Stimulated activated CD4-positive, alpha-beta T cell treated with anti-CD3 and anti-CD28 coated beads, Interleukin-4, amount 100 ng/mL, for 24 hours (primary cell): ENCODE measurements at places on chromosomes 6 and 20.

DNA sequence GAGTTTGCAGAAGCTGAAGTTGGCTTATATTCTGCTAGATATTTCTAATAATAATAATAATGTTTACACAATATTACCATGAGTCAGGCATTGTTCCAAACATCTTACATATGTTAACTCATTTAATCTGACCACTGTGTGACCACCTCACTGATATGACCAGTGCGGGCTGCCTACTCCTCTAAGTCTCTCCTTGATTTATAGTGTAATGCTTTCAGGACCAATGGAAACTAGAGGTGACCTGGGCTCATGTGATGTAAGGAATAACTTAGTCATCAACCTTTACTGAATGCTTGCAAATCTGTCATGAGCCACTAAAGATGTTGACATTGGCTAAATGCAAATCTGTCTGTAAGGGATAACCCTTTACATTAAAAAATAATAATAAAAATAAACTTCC, 51.1 kb upstream of the GPR6 start:
- DNase-seq: no peak

DNA sequence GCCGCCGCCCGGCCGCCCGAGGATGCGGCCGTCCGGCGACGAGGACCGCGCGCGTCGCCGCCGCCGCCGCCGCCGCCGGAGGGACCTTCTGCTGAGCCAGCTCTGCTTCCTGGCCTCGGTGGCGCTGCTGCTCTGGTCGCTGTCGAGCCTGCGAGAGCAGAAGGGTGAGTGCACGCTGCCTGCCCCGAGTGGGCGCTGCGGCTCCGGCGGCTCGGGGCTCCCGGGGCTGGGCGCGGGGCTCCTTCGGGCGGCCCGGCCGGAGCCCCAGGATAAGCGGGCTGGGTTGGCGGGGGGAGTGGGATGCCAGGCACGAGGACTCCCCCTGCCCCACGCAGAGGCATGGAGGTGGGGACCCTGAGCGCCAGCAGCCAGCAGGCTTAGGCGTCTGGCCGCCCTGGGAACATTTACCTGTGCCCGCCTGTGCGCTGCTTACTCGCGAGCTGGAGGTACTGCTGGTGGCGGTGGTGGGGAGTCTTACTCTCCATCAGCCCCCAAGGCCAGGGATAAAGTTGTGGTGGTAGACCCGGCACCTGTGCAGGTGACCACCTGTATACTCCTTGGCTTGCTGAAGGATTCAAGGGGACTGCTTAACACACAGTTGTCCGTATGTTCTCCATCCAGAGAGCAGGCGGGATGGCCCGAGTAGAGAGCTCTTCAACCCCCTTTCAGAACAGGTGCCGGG, 520 bp downstream of the SLC24A3 start:
- no peak for DNase-seq

DNA sequence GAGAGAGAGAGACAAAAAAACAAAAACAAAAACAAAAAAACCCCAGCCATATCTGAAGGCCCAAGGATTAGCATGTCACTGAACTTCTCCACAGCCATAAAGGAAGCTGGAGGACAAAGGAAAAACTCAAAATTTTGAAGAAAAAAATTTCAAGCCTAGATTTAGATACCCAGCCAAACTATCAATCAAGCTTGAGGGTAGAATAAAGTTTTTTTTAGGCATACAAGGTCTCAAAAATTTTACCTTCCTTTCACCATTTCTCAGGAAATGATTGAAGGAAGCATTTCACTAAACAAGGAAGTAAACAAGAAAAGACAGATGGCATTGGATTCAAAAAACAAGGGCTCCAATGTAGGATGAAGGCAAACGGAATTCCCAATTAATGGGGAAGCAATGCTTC, 52.1 kb downstream of the KCNK5 start:
- DNase-seq: no peak

DNA sequence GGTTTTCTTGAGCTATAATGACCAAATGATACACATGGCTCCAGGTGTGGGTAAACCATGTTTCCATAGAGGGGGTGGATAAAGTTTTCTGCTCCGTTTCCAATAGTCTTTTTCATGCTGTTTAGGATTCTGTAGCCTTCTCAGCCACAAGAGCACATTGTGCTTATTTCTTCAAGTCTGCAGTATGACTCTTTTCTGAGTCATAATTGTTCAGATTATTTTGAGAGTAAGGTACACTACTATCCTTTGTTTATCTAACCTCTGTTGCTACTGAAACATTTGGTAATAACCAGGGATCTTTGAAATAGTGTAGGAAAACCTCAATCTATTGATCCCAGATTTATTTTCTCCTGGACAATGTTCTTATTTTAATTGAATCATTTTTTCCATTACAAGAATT, 247.9 kb upstream of the BMP2 start:
- DNase-seq: no peak

GRCh38 chr20:38473367-38473795, 738 bp downstream of the RALGAPB start:
- DNase-seq: no peak

- no peak for DNase-seq
Measured at GRCh38 chr6:56796196-56796532, 153.5 kb upstream of the DST start.

DNA sequence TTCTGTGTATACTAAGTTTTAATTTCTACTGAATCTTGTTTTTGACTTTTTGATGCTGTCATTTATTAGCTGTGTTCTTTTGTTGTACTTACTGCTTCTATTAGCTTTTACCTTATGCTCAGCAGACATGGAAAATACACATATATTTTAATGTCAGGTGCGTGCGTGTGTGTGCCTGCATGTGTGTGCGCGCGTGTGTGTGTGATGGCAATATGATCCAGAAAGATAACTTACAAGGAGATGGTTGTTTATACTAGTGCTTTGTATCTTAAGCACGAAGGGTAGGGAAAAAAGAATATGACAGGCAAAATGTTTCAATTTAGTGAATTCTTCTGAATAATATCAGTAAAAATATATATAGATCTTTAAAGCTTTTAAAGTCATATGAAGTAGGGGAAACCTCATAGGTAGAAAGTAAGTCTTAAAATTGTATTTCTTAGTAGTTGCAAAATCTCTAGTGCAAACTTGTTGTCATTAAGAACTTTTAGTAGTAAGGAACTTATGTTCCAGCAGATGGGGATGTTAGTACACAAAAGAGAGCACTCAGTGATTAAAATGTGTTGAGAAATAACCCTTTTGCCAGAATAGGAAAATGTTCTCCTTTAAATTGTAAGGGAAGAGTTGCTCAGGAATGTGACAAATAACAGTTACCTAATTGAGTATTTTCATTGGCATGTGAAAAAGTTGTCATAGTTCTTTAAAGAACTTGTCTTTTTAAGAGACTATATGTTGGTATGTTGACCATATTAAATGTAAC, 13.2 kb downstream of the QKI start:
- DNase-seq: no peak

- DNase-seq: no peak
Measured at GRCh38 chr6:127030836-127031235, 87.6 kb upstream of the RSPO3 start.

- DNase-seq: no peak
Measured at GRCh38 chr6:106556368-106556960, 72.8 kb downstream of the RTN4IP1 start.

- no peak for DNase-seq
Measured at GRCh38 chr20:42074944-42075343, 456.8 kb upstream of the CHD6 start.

- DNase-seq: no peak
Measured at GRCh38 chr6:146426516-146426915, 117.1 kb upstream of the RAB32 start.

DNA sequence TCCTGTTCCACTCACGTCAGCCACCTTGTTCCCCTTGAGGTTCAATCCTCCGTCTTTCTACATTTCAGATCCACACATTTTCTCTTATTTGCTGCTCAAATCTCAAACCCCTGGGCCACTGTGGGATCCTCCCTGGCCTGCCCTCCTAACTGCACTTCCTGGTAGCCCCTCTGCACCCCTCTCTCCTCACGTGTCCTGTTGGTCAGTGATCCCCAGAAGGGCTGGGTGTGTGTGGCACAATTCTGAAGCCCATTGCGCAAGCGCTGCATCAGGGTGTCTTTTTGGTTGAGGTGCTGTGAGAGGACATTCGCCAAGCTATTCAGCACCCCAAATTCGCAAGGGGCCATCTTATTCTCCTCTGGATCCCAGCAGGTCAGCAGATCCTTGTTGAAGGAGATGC, 2.3 kb downstream of the HLA-DMB start:
- no peak for DNase-seq

- DNase-seq: no peak
Measured at GRCh38 chr6:158009935-158010585, 28.4 kb downstream of the SYNJ2 start.

- no peak for DNase-seq
Measured at GRCh38 chr6:52418606-52419005, 1.5 kb upstream of the EFHC1 start.

GRCh38 chr6:3724451-3725144, 26.9 kb downstream of the PXDC1 start:
- DNase-seq: no peak

DNA sequence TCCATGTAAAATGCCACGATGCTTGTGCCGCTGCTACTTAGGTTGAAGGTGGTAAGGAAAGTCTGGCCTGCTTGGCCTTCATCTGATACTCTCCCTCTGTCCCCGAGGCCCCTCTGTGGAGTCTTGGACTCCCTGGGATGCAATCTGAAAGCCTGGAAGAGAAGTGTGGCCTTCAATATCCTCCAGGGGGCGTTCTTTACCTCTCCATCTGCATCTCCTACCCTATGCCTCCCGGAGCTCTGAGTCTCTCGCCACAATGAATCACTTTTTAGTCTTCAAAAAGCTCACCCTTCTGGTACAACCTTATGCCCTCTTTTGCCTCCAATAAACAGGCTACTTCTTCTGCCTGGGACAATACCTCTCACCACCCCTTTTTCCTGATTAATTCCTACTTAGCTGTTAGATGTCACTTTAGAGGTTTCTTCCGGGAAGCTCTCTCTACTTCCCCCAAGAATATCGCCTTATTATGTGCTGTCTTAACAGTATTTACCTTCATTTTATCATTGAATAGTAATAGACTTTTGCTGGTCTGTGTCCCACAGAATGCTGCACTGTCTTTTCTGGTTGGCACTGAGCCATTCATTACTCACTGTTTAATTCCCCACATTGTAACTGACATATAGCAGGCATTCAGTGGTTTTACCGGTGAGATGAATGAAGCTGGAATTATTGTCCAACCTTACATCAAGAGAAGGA, 13.9 kb upstream of the ATG5 start:
- peak; percentile 50 for DNase-seq

DNA sequence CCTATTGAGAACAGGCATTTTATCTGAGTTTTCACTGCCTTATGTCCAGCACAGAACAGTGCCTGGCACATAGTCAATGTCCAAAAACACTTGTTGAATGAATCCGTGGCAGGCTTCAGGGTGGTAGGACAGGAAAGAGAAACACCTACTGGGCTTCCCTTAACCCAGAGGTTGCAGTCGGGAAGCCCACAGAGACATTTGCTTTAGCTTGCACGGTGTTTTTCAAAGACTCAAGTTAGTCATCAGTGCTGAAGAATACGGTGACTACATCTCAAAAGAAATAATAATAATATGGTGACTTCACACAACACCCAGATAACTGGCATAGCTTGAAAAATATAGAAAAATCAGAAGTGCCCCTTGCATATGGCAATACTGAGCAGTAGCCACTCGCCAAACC, 160.4 kb downstream of the CD83 start:
- no peak for DNase-seq

DNA sequence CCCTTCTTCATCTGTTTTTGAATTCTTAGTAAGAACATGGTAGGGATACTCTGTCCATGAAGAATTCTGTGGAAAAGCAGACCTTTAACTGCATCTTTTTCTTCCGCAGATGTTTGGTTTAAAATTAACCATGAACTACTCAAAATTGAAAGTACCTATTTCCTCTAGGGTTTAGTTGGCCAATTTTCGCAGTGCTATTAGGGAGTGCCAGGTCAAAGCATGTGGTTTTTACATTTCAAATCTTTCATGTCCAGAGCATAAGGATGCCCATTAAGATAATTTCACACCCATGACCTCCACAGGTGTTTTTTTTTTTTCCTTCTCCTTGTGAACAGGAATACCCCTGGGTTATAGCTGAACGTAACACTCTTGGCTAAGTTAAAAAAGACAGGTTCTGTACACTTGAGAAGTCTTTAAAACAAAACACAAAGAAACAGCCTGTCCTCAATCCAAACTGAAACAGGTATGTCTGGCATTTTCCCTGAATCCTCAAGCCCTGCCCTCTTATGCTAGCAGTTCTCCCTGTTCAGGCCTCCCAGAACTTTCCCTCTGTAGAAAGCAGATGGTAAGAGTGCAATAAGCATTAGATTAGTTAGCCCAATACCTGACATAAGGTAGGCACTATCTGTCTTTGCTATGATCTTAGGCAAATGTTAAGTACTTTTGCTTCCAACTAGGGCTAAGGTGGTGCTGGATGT, 67.1 kb downstream of the ELOVL5 start:
- no peak for DNase-seq

DNA sequence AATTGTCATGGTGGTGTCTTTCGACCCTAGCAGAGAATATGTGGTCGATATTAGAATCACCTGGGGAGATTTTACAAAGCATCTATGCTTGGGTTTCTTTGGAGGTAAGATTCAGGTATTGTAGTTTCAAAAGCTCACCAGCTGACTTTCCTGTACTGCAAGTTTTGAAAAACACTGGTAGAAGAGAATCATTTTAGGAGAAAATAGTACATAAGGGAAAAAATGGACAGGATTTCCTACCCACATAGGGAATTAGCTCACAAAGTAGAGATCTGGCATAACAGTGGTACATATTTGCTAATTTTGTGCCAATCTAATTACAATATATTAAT, 27.4 kb upstream of the ABT1 start:
- DNase-seq: no peak
